Activated T-cell treated with anti-CD3 and anti-CD28 coated beads for 1 hour (primary cell): ENCODE measurements at places on chromosomes 16 and 17.

GRCh38 chr16:1674306-1674705 is 3.8 kb upstream of the JPT2 start:
- no peak for DNase-seq

GRCh38 chr16:53166099-53166498 is 111.3 kb downstream of the CHD9 start:
- DNase-seq, result no peak

DNA sequence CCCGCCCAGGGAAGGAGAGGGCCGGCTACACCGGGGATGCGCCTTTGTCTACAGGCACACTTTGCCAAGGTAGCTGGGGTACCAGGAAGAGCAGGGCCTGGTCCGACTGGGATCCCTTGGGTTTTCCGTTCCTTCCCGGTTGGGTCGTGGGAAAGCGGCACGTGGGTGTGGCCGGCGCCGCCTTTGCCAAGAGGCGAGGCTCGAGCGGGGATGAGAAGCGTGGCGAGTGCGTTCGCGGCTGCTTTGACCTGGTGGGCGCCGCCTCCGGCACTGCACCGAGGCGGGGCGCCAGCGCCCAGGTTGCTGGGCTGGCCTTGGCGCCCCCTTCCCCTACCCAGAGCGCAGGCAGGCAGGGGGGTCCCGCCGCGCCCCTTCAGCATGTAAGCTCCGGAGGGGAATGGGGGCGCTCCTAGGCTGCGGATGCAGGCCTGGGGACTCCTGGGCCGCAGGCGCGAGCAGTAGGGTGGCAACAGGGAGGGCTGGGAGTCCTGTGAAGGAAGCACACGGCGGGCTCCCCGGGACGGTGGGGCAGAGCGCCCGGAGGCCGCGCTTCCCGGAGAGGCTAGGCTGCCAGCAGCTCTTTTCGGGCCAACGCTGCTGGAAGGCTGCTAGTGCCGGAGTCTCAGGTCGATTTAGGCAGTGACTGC is 2.0 kb downstream of the HAS3 start:
- no peak for DNase-seq

- no peak for DNase-seq
These were observed 530 bp downstream of the NAA60 start for GRCh38 chr16:3444032-3444388.

DNA sequence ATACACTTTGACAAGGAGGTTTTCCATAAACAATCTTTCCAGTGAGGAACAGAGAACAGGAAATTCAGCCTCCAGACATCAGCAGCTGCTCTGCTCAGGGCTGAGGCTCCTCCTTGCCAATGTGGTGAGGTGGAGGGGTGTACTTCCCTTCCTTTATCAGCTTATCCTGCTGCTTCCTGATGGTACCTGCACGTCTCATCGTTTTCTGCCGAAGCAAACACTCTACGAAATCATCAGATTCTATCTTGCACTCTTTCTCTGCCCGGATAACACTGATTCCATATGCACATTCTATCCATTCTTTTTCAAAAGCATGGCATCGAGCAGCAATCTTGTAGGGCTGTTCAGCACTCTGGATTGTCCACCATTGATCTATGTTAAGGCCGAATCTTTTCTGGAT is 15.4 kb upstream of the SEZ6 start:
- DNase-seq, result no peak

GRCh38 chr16:10309271-10309932 is 76.5 kb upstream of the ATF7IP2 start:
- no peak for DNase-seq

- DNase-seq, result no peak
These were observed 5.4 kb downstream of the ARHGAP27 start for GRCh38 chr17:45427181-45427835.

GRCh38 chr16:22900863-22901262 is 86.9 kb downstream of the HS3ST2 start:
- no peak for DNase-seq

DNA sequence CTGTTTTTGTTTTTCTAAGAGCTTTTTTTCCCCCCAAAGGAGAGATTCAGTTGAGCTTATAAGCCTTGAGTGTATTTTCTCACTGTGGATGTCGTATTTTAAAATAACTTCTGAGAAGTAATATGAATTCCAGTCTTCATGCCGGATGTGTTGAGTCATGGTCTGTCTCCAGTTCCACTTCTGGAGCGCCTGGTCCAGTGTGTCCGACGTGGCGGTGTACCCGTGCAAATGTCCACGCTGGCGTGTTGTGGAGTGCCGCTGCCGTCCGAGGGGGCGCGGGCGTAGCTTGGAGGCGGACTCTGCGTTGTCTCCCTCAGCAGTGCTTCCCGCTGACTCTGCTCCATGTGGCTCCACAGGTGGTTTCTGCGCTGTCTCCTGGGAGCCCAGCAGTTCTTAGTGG is 60.9 kb upstream of the ZNF750 start:
- no peak for DNase-seq

- no peak for DNase-seq
These were observed 79.1 kb downstream of the NXN start for GRCh38 chr17:900336-900934.

- no peak for DNase-seq
These were observed 273.4 kb downstream of the CPPED1 start for GRCh38 chr16:12530302-12530701.

GRCh38 chr17:31171701-31172100 is 76.9 kb downstream of the NF1 start:
- DNase-seq, result no peak

- no peak for DNase-seq
These were observed 188.0 kb downstream of the CDH11 start for GRCh38 chr16:64933885-64934284.

GRCh38 chr16:49921791-49922456 is 66.0 kb upstream of the ZNF423 start:
- DNase-seq, result peak; percentile 17

GRCh38 chr17:41494524-41494923 is 4.8 kb upstream of the KRT36 start:
- DNase-seq, result no peak

DNA sequence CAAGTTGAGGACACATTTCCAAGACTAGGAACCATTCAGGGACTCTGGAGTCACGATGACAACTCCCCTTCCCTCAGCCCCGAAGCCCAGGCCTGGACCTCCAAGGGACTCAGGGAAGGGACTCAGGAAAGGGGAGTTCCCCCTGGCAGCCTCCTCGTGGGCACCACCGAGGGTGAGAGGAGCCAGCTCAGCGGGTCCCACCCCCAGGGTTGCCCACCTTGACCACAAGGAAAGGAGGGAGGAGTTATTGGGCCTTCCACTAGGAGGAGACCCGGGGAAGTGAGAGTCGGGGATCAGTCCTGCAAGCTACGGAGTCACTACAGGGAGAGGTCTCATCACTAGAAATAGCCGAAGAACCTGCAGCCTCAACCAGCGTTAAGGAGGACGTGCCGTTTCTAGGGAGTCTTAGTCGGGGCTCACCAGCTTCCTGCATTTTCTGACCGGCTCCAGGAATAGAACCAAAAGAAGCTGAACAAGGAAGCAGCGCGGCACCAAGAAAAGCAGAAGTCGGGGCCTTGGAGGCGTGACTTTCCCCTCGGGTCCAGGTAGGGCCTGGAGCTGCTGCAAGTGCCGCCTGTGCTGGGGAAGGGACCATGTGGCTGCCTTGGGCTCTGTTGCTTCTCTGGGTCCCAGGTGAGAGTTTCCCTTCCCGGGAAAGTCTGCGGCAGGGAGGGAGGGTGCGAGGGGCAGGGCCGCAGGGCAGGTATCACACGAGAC is at the start of gene CD300A:
Gene CD300A (plus strand): TSS at position 524 of the 717 bp plus-strand sequence. CDS start 70 bp downstream, at position 594.
- no peak for DNase-seq

GRCh38 chr16:30619202-30619601 is 9.0 kb upstream of the ZNF689 start:
- DNase-seq, result no peak

GRCh38 chr16:11550791-11551498 is 35.8 kb downstream of the LITAF start:
- DNase-seq, result no peak

- DNase-seq, result no peak
These were observed 209.4 kb downstream of the XYLT1 start for GRCh38 chr16:17261197-17261858.

GRCh38 chr17:65293584-65294180 is 156.5 kb downstream of the RGS9 start:
- no peak for DNase-seq

GRCh38 chr17:80815151-80815681 is 176.4 kb upstream of the CHMP6 start:
- no peak for DNase-seq

DNA sequence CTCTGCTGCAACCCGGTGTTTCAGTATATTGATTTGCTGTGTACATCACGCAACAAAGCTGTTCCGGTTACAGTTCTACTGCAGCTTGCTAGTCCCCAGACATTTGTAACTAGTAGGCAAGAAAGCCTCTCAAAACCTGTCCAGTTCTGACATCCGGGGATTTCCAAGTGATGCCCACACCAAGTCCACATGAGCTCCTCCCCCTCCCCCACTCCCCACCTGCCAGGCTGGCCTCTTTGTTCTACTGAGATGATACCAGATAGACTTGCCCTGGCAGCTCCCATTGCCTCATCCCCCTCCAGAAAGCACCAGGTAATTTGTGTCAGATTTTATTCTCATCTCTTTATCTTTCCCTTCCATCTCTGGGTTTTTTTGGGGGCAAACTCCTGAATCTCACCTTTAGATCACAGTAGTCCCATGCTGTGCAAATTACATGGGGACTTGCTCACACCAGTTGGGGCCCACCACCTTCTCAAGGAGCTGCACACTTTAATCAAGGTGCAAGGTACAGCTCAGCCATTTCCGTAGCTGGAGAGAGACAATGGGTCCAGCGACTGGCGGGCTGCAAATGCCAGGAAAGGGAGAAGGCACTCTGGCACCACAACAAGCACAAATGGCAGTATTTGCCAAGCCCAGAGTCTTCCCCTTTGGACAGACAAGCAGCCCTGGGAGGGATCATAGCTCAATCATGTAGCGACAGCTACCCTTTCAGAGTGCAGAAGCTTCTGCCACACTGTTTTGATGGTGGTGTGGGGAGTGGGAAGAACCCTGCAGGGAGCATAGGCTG is 183.1 kb downstream of the CYLD start:
- DNase-seq, result no peak

- DNase-seq, result no peak
These were observed 392.2 kb downstream of the NPIPA8 start for GRCh38 chr16:17944345-17944744.
